Glutamatergic neuron (in vitro differentiated cells): ENCODE measurements at places on chromosomes 5 and 9. TPM values are rescaled to one million over a fixed set of nuclear protein-coding genes. Genes with fewer than 3 reads are reported as not detected.
A peak's percentile ranks its signal among the peaks of the same experiment; 100 is the strongest.

DNA sequence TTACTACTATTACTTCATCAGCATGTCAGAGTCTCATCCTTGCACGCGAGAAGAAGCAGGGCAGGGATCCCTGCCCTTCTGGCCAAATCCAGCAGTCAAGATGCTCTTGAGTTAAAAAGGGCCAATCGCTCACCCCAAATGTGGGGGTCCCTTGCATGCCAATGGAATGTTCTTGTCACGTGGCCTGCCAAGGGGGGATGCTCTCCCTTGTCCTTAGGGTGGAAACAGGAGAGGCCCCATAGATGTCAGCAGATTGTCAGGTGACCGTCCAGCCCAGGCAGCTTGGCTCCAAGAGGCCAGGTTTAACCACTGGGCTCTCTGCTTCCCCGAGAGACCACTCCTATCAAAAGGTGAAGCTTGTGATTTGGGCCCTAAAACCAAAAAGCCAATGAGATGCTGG, 25.3 kb upstream of the DUSP1 start:
- no peak for DNase-seq
- H3K36me3 ChIP-seq, result no peaks in the 10 kb centered on the region
- peaks cover 6% of the 10 kb centered on the region for H3K27me3 ChIP-seq
- peaks cover 2% of the 10 kb centered on the region for H3K4me1 ChIP-seq
- no peak overlapping the region for H3K4me3 ChIP-seq

GRCh38 chr9:35691334-35691650, 1.6 kb upstream of the TPM2 start:
- peaks cover 27% of the 10 kb centered on the region for H3K4me1 ChIP-seq
- H3K27ac ChIP-seq, result peak overlapping the region; percentile 38
- peaks cover 6% of the 10 kb centered on the region for H3K27me3 ChIP-seq
- H3K4me3 ChIP-seq, result peak overlapping the region; percentile 87
- DNase-seq, result no peak
- no peaks in the 10 kb centered on the region for H3K36me3 ChIP-seq

Gene NTRK2
- 2.1 TPM for total RNA-seq

DNA sequence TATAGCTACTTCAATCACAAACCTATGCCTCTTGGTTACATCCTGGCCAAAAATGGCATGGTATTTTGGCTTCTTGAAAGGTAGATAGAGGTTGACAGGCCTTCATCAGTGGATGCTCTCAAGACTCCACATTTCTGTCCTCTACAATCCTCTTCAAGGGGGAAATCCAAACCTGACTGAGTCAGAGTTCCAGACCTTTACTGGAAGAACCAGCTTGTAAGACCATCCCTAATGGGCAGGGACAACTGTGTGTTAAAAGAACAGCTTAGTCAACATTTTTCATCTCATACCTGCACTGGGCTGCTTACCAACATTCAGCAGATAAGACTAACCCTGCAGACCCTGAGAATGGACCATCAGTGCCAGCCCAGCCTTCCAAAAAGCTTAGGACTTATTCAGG, 155.7 kb downstream of the CDK5RAP2 start:
- no peaks in the 10 kb centered on the region for H3K4me1 ChIP-seq
- no peak overlapping the region for H3K27ac ChIP-seq
- no peaks in the 10 kb centered on the region for H3K36me3 ChIP-seq
- DNase-seq, result no peak
- no peaks in the 10 kb centered on the region for H3K27me3 ChIP-seq
- no peak overlapping the region for H3K4me3 ChIP-seq

- peaks cover 15% of the 10 kb centered on the region for H3K36me3 ChIP-seq
- no peak overlapping the region for H3K27ac ChIP-seq
- no peak for DNase-seq
- no peak overlapping the region for H3K4me3 ChIP-seq
These were observed 1.8 kb downstream of the TRIM7 start for GRCh38 chr5:181203093-181203711.

Gene PDE6A
- not detected for total RNA-seq
